ENCODE measurements at places on chromosomes 13 and 19.

- no peak for DNase-seq
Measured at GRCh38 chr13:94427313-94427953, 52.0 kb downstream of the DCT start.

GRCh38 chr19:46721269-46722003, 4.5 kb upstream of the PRKD2 start:
- DNase-seq = no peak

- no peak for DNase-seq
Measured at GRCh38 chr19:29695765-29696564, 19.1 kb downstream of the C19orf12 start.

GRCh38 chr13:113273851-113274590, 23.0 kb upstream of the LAMP1 start:
- peak; percentile 93 for DNase-seq

GRCh38 chr13:113050734-113051431, 54.7 kb upstream of the F7 start:
- no peak for DNase-seq

GRCh38 chr13:41137951-41138350, 5.3 kb upstream of the KBTBD6 start:
- DNase-seq = peak; percentile 41

- no peak for DNase-seq
Measured at GRCh38 chr13:44101347-44102083, 221.8 kb downstream of the LACC1 start.

DNA sequence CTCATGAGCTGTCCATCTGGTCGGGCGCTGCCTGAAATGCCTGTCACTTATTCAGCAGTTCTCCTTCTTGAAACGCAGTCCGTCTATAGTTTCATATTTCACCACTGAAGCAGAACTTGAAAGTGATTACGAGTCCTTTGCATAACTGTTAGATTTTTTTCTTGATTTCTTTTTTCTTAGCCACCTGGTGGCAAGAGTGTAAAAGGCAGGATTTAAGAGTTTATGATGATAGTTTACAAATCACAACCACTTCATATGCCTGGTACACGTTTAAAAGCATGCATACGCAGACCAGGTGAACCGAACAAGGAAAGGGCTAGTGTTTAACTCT, 45.8 kb downstream of the GGACT start:
- DNase-seq = no peak

GRCh38 chr19:7670150-7670783, 1.4 kb downstream of the RETN start:
- DNase-seq = no peak

- DNase-seq = peak; percentile 14
Measured at GRCh38 chr13:21657538-21657937, 13.3 kb upstream of the FGF9 start.

DNA sequence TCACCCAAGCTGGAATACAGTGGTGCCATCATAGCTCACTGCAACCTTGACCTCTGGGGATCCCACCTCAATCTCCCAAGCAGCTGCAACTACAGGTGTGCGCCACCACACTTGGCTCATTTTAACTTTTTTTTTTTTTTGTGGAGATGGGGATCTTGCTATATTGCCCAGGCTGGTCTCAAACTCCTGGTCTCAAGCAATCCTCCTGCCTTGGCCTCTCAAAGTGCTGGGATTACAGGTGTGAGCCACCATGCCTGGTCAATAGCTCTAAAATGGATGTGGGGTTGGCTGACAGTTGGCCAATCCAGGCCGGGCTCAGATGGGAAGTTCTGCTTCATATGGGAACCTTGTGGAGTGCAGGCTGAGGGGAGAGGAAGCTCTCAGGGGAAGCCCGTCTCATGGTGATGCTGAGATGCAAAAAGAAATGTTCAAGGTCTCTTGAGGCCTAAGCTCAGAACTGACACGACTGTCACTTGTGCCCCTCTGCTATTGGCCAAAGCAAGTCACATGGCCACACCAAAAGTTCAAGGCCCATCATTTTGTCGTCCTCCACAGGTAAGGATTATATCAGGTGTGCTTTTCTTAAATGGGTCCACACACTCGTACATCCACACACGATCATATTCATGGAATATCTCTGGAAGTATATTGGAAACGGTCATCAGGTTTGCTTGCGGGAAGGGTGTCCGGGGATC, 6.8 kb upstream of the KLC3 start:
- no peak for DNase-seq

- no peak for DNase-seq
Measured at GRCh38 chr19:31572102-31572975, 223.1 kb upstream of the TSHZ3 start.

DNA sequence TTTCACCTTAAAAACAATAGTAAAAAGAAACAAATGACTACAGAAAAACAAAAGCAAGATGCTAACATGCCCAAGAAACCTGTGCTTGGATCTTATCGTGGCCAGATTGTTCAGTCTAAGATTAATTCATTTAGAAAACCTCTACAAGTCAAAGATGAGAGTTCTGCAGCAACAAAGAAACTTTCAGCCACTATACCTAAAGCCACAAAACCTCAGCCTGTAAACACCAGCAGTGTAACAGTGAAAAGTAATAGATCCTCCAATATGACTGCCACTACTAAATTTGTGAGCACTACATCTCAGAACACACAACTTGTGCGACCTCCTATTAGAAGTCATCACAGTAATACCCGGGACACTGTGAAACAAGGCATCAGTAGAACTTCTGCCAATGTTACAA, 6.0 kb downstream of the CKAP2 start:
- DNase-seq = no peak

GRCh38 chr19:40702337-40703012, 12.0 kb upstream of the NUMBL start:
- no peak for DNase-seq

GRCh38 chr13:51770681-51771417, 33.1 kb downstream of the DHRS12 start:
- no peak for DNase-seq
